ENCODE measurements at places on chromosomes 2 and 18.

DNA sequence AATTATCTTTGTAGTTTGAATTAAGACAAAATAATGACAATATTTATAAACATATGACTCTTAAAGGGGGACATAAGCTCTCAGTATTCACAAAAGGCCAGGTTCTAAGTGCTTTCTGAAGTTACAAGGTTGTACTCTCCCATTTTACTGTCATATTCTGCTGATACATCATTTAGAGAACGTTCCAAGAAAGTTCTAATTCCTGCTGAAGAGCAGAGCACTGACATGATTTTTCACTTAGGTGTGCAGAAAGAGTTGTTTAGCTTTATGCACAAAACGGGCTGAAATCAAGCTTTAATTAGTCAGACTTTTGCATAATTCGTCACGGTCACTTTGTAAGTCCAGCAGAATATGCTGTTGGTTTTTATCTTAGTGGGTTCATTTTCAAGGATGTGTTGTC is 37.3 kb downstream of the ADAM23 start:
- no peak for DNase-seq

DNA sequence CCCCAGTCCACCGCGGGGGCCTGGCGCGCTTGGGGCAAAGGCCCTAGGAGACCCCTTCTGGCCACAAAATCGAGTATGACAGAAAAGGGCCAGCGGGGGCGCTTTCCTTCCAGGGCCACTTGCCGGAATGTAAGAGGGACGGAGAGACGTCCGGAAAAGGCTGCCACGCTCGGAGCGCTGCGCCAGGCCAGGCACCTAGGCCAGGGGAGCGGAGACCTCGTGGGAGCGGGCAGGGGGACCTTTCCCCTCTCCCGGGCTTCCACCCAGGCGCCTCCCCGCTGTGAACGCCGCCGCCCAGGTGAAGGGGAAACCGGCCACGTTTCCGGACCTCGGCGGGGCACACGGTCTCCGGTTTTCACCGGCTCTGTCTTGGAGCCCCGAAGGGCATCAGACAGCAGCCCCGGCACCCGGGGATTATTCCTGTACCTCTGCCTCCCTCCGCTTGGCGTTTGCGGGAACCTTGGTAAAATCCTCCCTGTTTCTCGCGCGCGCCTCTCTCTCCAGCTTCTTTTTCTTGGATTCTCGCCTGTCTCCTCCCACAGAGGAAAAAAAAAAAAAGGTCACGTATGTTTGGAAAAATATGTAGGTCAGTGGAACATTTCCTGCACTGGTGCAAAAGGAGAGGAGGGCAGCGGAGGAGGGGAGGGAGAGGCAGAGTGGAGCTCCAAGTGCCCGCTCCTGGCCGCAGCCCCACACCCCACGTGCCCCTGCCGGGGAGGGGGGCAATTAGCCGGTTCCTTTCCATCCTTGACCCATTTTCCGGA is 1.2 kb upstream of the NPAS2 start:
- no peak for DNase-seq

- DNase-seq, result no peak
Observed at GRCh38 chr18:1240701-1241100, 336.0 kb downstream of the ADCYAP1 start.

GRCh38 chr18:21914739-21915319 is 174.2 kb downstream of the MIB1 start:
- peak; percentile 31 for DNase-seq

GRCh38 chr2:171807831-171808393 is 86.1 kb downstream of the SLC25A12 start:
- DNase-seq, result no peak
